ENCODE measurements at places on chromosomes 11 and 22. TPM values are rescaled to one million over a fixed set of nuclear protein-coding genes. Genes with fewer than 3 reads are reported as not detected.

ANGPTL5 gene
- total RNA-seq: not detected

ANO9 gene
- total RNA-seq: not detected

HBG2 gene
- total RNA-seq: not detected

CDC42EP1 gene
- total RNA-seq: 33.2 TPM

ALKBH8 gene
- total RNA-seq: 6.5 TPM

PGGHG gene
- total RNA-seq: 10.6 TPM

MRPL49 gene
- total RNA-seq: 54.4 TPM

ADM2 gene
- 5.8 TPM for total RNA-seq

TSSK2 gene
- total RNA-seq: not detected

JAM3 gene
- 48.8 TPM for total RNA-seq

TREH gene
- not detected for total RNA-seq

TRPM5 gene
- not detected for total RNA-seq

OR5B2 gene
- not detected for total RNA-seq

CNGA4 gene
- 0.43 TPM for total RNA-seq

OPCML gene
- total RNA-seq: under 0.01 TPM

PKP3 gene
- total RNA-seq: 2.2 TPM

MAPK11 gene
- total RNA-seq: 6.8 TPM

PNPLA3 gene
- 8.2 TPM for total RNA-seq

FAM181B gene
- total RNA-seq: not detected

PKDREJ gene
- total RNA-seq: not detected

OR5B3 gene
- not detected for total RNA-seq

FBLN1 gene
- total RNA-seq: 256 TPM

CD6 gene
- total RNA-seq: not detected

HPX gene
- total RNA-seq: under 0.01 TPM

GLYAT gene
- not detected for total RNA-seq

BEST1 gene
- 3.2 TPM for total RNA-seq

ELF5 gene
- under 0.01 TPM for total RNA-seq

SCN4B gene
- total RNA-seq: not detected

PARVG gene
- total RNA-seq: not detected

ROM1 gene
- 3.0 TPM for total RNA-seq

PIH1D2 gene
- total RNA-seq: 2.6 TPM

GPHA2 gene
- not detected for total RNA-seq

ZNF280B gene
- 1.6 TPM for total RNA-seq

INS gene
- total RNA-seq: not detected

NAALAD2 gene
- total RNA-seq: 1.9 TPM

CHRNA10 gene
- 0.97 TPM for total RNA-seq

SYT7 gene
- total RNA-seq: 0.43 TPM

PATE2 gene
- 0.32 TPM for total RNA-seq

SYT12 gene
- 0.43 TPM for total RNA-seq

SUSD2 gene
- 0.64 TPM for total RNA-seq

OR10D3 gene
- total RNA-seq: not detected

VPREB3 gene
- total RNA-seq: not detected

RNF141 gene
- total RNA-seq: 31.1 TPM

YPEL4 gene
- 0.43 TPM for total RNA-seq

CARD18 gene
- total RNA-seq: under 0.01 TPM

SPTBN2 gene
- total RNA-seq: 1.3 TPM

RAB3IL1 gene
- 10.6 TPM for total RNA-seq

TSGA10IP gene
- total RNA-seq: not detected

CLDN5 gene
- total RNA-seq: not detected

Measured in fibroblast of villous mesenchyme (primary cell).